ENCODE measurements at places on chromosomes 6 and 20.
A peak's percentile ranks its signal among the peaks of the same experiment; 100 is the strongest.

GRCh38 chr6:36318690-36319435, 17.8 kb downstream of the BNIP5 start:
- DNase-seq: no peak

DNA sequence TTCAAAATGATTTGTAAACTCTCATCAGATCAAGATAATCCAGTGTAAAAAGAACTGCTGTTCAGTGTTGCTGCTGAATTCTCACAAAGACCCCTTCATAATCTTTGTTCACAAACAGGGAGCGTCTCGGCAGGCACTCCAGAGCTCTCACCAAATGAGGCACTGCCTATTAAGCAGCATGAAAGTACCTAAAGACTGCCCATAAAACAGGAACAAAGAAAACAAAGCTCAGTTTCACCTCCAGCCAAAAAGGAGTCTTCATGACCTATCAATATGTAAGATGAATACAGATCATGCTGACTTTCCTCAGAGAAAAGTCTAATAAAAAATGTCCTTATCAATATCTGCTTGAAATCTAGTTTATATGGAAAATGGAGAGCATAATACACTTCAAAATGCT, 41.8 kb downstream of the GPR63 start:
- DNase-seq: no peak

DNA sequence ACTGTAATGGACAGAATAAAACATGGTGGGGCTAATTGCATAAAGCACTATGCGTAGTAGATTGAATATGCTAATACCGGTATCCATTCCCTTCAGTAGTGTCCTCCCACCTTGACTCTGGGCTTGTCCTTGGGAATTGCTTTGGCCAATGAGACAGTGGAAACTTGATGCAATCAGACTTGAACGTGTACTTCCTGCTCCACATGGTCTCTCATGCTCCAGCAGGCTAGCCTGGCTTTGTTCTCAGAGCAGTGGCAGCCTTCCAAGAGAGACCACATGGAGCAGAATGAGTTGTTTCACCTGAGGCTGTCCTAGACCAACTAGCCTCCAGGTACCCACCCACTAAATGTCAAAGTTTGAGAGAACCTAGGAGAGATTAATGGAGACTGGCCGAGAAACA, 37.0 kb upstream of the BTBD3 start:
- no peak for DNase-seq

- no peak for DNase-seq
Measured at GRCh38 chr20:59094576-59094975, 52.0 kb upstream of the PRELID3B start.

- no peak for DNase-seq
Measured at GRCh38 chr20:37378785-37379598, 33.1 kb downstream of the SRC start.

- DNase-seq: no peak
Measured at GRCh38 chr6:11008821-11009220, 35.3 kb downstream of the ELOVL2 start.

DNA sequence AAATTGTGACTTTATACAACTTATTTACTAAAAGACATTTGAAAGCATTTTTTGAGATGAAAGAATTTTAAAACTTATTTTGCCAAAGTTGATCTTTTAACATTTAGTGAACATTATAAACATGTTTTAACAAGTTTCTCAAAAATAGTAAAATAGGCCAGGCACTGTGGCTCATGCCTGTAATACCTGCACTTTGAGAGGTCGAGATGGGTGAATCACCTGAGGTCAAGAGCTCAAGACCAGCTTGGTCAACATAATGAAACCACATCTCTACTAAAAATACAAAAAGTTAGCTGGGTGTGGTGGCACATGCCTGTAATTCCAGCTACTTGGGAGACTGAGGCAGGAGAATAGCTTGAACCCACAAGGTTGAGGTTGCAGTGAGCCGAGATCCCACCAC, 78.6 kb downstream of the CLVS2 start:
- DNase-seq: no peak

DNA sequence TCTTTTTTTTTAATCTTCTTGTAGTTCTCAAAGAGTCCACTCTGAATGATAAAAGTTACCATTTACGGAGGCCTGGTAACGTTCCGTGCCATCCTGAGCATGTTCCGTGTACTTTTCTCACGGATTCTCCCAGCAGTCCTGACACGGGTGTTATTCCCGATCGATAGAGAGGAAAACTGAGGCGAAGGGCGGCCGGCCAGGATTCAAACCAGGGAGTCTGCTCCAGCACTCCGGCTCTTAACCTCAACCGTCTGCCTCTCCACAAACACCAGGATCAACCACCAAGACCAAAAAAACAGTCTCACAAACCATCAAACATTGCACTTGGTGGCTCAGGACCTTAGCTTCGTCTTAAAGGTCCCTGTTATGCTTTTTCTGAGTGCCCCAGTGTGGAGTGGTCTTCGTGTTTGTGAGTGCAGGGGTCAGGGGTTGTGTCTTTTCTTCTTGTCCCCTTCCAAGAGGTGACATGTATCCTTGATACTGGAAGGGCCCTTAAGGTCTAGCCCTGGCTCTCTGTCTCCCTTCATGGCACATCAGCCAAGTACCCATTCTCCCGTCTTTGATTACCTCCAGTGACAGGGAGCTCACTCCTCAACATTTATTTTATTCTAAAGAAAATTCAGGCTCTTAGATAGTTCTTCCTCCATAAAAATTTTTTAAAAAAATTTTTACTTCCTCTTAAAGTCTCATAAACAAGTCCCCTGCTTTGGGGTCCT, 35.1 kb downstream of the SRC start:
- no peak for DNase-seq

- no peak for DNase-seq
Measured at GRCh38 chr6:108254433-108255410, 6.1 kb downstream of the SNX3 start.

- DNase-seq: no peak
Measured at GRCh38 chr6:13053006-13053461, 275.3 kb downstream of the TBC1D7 start.

DNA sequence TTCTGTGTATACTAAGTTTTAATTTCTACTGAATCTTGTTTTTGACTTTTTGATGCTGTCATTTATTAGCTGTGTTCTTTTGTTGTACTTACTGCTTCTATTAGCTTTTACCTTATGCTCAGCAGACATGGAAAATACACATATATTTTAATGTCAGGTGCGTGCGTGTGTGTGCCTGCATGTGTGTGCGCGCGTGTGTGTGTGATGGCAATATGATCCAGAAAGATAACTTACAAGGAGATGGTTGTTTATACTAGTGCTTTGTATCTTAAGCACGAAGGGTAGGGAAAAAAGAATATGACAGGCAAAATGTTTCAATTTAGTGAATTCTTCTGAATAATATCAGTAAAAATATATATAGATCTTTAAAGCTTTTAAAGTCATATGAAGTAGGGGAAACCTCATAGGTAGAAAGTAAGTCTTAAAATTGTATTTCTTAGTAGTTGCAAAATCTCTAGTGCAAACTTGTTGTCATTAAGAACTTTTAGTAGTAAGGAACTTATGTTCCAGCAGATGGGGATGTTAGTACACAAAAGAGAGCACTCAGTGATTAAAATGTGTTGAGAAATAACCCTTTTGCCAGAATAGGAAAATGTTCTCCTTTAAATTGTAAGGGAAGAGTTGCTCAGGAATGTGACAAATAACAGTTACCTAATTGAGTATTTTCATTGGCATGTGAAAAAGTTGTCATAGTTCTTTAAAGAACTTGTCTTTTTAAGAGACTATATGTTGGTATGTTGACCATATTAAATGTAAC, 13.2 kb downstream of the QKI start:
- peak; percentile 31 for DNase-seq

GRCh38 chr20:59214606-59215547, 51.3 kb downstream of the ZNF831 start:
- no peak for DNase-seq

- no peak for DNase-seq
Measured at GRCh38 chr6:105869835-105870440, 216.2 kb upstream of the PRDM1 start.

DNA sequence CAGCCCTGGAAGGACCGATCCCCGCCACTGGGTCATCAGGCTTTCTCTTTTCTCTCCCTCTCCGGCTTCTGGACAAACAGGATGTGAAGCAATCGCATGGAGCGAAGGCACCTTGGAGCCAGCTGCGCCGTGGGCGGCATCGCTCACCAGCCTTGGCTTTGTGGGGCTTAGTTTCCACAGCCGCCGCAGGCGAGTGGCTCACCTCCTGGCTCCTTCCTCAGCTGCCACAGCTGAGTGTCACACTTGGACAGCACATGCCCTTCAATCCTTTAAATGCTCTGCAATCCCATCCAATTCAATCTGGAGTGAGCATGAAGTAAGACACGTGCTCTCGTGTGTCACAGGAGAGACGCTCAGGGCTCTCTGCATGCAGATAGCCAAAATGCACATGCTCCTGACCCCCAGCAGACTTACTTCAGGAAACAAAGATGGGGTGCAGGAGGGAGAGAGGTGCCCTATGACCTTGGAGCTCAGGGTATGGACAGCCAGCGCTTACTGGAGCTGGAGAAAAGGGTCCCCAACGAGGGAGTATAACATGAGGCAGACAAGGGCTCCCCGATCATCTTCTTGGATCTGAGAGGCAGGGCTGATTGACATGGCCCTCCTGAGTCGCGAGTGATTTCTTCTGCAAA, 70.9 kb downstream of the BMP7 start:
- DNase-seq: no peak

DNA sequence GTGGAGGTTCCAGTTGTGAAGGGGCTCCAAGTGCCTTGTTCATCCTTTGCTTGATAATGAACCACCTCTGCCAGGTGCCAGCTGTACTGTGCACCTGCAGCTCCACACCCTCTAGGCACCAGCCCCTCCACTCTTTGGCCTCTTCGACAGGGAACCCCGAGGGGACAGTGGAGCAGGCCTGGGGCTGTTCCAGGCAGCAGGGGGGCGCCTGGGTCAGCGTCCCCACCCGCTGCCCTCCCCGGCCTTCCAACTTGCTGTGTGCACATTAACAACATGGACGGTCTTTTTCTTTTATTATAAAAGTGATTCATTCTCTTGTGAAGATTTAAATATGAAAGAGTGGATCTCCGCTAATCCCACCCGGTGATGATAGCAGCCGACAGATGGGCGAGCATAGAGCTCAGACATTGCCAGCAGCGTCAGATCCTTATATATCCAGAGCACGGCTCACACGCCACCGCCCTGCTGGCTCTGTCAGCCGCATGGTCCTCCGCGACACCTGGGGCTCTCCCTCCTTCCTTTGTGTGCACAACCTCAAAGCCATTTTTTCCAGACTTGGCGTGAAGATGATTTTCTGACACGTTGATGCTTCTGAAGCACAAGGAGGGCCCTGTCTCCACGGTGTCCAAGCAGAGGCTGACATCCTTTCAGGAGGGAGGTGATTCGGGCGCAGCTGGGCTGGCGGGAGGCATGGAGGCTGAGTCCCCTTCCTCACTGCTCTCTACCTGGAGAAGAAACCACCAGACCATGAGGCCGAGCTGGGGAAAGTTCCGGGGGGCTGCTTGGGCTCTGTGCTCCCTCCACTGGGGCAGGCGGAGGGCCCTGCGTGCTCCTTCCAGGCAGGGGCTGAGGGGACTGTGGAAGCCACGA, 22.2 kb upstream of the MRGBP start:
- DNase-seq: no peak

DNA sequence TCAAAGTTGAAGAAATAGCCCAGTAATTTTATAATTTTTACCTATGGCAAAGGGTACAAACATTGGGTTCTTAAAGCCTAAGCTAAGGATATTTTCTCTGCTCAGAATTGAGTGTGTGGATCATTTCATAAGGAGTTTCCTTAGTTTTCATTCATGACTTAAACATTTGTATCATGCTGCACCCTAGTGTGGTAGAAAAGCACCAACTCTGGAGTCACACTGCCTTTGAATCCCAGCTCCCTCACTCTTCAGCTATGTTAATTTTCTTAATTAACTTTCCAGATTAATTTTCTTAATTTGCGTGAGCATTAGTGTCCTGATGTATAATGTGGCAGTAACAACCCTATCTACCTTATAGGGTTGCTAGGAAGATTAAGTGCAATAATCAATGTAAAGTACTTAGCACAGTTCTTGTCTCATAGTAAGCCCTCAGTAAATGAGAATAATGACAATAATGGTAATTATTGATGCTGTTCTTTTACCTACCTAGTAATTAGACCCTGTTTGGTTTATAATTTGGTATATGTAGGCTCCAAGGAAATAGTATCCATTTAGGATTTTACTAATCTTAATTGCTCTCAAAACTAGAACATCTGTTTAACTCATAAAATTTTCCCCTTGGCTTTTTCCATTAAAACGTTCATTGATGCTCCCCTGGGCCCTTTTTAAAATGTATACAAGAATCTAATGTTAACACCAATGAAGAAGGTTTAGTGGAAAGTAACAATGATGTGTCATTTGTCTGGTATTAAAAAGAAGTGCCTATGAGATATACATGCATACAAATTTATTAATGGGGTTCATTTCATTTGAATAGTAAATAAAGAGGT, 31.6 kb downstream of the DSE start:
- no peak for DNase-seq

GRCh38 chr6:14796974-14797762, 448.7 kb upstream of the JARID2 start:
- no peak for DNase-seq

- DNase-seq: peak; percentile 62
Measured at GRCh38 chr6:152338335-152339125, 298.6 kb downstream of the SYNE1 start.

DNA sequence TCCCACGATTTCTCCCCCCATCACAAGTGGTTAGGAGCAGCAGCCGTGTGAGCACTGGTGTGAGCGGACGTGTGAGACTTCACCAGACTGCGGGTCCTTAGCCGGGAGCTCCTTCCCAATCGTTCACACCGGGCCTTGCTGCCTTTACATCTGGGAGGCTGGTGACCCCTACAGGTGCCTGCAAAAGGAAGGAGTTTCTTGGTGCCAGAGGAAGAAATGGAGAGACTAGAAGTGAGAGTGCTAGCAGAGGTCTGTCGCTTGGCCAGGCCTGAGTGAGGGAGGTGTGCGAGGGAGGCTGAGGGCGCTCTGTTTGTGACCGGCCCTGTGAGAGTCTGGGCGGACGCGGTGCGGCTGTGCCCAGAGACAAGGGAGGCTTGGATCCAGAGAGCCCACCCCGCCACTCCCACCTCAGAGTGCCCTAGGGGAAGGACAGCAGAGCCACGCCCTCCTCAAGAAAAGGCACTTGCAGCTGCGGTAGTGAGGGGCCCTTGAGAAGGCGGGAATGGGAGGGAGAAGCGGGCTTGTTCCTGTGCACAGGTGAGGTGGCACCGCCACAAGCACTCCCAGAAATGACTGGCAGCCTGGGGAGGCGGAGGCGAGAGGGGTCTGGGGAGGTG, 10.0 kb upstream of the ARMC2 start:
- DNase-seq: no peak

DNA sequence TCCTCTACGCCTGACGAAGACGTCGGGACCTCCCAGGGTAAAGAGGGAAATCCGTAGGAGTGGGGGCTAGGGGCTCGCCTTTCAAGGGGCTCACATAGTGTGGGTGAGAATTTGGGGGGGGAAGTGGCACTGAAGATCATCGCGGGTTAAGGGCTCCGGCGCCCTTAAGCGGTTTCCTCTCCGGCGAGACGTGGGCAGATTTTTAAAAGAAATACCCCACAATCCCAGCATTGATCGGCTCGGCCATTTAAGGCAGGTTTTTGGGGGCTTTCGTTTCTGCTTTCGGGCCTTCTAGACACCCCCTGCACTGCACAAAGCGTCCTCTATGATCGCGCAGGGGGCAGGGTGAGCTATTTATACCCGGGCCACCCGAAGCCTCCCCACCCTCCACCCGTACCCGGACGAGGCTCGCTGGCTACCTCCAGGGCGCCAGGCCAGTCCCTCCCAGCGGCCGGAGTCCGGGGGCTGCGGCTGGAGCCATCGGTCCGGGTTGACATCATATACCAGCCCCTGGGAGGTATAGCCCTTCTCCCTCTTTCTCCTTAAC, 1.2 kb downstream of the NKX2-2 start:
- DNase-seq: no peak

GRCh38 chr6:15417811-15418210, 171.9 kb downstream of the JARID2 start:
- no peak for DNase-seq

- no peak for DNase-seq
Measured at GRCh38 chr6:109978174-109979032, at the start of gene GPR6. Gene GPR6 (plus strand): TSS chr6:109978311. CDS start chr6:109979113, 802 bp downstream.
